ENCODE measurements at places on chromosomes 1 and 21.

DNA sequence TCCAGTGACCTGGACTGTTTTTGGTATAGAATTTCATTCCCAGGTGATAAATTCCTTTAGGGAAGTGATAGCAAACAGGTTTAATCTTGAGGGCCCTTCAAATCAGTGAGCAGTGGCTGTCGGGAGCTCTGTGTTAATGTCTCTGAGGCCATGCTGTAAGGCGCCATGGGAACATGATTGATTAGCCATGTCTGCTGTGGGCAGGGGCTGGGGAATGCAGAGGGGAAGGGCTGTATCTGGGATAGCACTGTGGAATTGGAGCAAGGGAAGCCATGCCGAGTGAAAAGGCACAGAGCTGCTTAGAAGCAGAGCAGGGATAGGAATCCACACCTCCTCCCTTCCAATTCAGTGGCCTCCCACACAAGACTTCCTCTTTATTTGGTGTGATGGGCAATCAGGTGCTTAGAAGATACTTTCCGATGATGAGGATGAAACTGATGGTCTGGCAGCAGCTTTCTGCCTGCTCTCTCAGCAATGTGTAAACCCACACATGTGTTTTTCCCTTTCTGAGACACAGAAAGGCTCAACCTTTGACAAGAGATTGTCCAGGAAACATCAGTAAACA is 83.8 kb upstream of the SSX2IP start:
- no peak for DNase-seq

DNA sequence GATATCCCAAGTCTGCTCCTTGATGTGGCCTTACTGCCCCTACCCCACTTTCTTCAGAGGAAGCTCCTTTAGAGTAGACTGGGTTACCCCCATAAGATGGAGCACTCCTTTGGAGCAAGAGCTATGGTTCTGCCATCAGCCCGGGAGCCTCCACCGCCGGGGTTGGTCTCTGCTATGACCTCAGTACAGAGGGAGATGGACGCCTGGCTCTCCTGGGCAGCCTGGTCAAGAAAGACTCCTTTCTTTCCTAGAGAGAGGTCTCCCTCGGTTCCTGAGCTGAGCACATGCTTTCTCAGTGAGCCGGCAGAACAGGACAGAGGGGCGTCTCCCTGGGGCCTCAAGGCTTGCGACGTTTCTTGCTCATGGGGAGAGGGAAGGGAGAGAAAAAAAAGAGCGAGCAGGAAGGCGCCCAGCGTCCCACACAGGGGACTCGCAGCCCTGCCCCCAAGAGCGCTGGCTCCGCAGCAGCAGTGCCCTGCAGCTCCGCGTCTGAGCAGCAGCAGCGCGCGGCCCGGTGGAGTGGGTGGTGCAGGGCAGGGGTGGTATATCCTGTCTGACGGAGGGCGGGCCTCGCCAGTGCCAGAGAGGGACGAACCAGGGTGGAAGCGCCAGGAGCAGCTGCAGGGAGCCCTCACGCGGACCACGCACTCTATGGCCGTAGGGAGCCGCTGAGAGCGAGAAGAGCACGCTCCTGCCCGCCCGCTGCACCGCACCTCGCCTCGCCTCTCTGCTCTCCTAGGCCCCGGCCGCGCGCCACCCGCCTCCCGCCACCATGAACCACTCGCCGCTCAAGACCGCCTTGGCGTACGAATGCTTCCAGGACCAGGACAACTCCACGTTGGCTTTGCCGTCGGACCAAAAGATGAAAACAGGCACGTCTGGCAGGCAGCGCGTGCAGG is at the start of gene PKP1:
Gene PKP1 (plus strand): TSS at position 576 of the 899 bp plus-strand sequence. CDS start 197 bp downstream, at position 773.
- DNase-seq = no peak

DNA sequence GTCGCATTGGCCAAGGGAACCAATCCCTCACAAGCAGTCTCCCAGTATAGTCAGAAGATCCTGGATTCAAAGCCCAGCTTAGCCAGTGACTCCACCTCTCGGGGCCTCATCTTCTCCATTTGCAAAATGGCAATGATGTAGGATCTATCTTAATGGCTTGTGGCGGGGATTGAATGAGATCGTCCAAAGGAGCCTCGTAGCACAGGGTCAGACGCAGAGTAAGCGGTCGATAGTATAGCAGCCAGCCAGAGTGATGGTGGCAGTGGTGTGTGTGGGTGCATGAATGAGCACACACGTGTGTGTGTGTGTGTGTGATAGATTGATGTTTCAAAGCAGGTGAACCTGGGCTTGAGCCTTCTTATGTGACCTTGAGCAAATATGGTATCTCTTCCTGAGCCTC is 79.8 kb upstream of the WNT4 start:
- no peak for DNase-seq

DNA sequence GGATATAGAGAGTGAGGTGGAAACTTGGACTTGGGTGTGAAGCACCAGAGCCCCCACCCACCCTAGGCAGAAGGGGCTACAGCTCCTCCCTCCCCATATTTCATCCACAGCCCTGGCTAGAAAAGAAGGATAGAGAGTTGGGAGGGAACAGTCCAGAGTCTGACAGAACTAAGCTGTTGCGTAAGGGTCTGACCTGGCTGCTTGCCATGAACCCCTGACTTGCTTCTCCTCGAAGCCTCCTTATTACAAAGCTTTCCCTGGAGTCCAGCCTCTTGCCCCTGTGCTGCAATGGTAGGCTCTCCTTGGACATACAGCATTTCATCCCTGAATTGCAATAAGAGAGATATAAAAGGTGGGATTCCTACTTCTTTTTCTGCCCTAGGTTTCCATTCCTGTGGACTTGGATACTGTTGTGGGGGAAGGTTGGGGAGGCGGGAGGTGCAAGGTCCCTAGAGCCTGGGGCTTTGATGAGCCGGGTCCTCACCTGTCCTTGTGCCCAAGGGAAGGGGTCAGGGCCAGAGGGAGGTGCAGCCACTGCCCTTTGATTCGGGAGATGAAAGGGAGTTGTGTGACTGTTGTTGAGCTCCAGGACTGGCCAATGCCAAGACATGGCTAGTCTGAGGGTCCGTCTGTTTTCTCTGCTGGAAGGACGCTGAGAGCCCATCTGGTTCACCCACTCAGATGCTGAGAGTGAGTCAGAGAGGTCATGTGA is 2.7 kb downstream of the RHBG start:
- no peak for DNase-seq

DNA sequence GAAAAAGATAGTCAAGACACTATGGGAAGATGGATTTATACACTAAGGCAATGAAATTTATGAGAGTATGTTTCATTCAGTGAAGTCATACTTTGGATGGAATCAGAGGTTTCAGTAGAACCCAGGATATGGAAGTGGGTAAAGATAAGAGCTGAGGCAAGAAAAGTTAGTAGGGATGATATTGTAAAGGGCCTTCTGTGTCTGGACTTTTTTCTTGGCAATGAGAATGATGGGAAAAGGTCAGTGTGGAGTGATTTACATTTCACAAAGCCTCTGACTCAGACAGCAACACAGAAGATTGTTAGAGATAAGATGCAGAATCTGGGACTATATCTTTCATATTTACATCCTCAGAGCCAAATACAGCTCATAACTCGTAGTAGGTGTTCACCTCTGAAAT is 32.1 kb downstream of the SH3BGR start:
- no peak for DNase-seq

DNA sequence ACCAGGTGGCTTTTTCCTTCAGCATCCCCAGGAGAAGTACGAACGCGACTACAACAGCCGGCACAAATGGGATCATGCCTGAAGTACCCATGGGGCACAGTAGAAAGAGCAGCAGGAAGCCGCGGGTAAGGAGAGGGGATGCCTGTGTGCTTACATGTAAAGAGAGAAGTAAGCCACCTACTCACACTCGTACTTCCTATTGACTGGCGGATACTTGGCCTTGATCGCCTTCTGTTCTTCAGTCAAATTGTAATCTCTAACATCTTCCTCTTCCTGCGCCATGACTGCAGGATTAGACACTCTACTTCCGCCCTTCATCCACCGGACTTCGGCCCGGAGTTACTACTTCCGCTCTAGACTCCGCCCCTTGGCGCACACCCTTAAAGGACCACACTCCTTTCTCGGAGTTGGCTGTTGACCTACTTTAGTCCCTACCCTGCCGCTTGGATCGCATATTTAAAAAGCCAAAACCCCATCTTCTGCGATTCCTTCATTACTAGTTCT is at the start of gene ZBTB8OS:
Gene ZBTB8OS (minus strand): TSS at position 303 of the 504 bp plus-strand sequence. CDS start 21 bp downstream, at position 282.
- peak; percentile 95 for DNase-seq

- DNase-seq = no peak
These were observed 23.7 kb downstream of the ELAVL4 start for GRCh38 chr1:50132347-50132894.

DNA sequence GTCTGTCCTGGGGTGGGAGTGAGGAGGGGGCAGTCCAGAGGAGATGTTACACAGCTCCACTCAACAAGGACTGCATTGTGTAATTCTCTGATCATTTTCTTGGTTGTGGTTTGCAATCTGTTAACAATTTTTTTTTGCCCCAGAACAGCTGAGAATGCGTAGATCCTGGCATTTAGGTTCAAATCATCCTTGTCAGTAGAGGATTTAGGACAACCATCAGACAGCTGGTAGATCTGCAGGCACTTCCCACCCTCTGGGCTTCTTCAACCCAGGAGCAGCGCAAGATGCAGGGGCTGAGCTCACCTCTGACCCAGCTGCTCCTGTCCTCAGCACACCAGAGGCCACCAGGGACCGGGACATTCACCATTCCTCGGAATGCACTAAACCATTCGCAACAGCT is 13.5 kb downstream of the BCAR3 start:
- no peak for DNase-seq

- no peak for DNase-seq
These were observed 9.7 kb upstream of the PRDM15 start for GRCh38 chr21:41888749-41889376.

DNA sequence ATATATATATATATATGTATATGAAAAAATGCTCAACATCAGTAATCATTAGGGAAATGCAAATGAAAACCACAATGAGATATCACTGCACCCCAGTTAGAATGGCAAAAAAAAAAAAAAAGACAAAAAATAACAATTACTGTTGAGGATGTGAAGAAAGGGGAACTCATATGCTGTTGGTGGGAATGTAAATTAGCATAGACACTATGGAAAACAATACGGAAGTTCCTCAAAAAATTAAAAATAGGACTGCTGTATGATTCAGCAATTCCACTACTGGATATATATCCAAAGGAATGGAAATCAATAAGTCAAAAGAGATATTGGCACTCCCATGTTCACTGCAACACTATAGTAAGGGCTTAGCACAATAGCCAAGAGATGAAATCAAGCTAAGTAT is 41.5 kb upstream of the CTBS start:
- no peak for DNase-seq

GRCh38 chr1:75469586-75470173 is 141.2 kb downstream of the SLC44A5 start:
- DNase-seq = no peak

- no peak for DNase-seq
These were observed 197.5 kb upstream of the C8B start for GRCh38 chr1:57163325-57163724.

GRCh38 chr1:80054129-80054528 is 1047.6 kb upstream of the ADGRL4 start:
- DNase-seq = no peak

GRCh38 chr21:46604975-46605766 is at the start of gene S100B:
S100B (minus strand) TSS chr21:46605082; CDS start chr21:46602415, 2,667 bp downstream.
- no peak for DNase-seq

DNA sequence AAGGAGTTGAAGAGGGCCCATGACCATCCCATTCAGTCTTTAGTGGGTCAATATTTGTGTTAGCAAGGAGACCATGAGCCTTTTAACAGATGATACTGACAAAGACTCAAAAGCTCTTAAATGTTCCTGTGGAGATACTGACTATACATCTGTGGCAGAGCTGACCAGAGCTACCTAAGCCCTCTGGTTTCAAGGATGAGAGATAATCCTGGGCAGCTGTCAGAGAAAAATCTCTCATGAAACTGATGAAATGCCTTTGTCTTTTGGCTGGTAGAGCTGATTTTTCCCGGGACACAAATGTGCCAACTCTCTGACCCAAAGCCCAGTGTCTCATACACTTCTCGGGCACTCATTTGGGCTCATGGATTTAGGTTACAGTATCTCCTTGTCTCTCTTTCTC is 100.9 kb downstream of the XCL2 start:
- DNase-seq = no peak

- no peak for DNase-seq
These were observed 34.1 kb upstream of the SCCPDH start for GRCh38 chr1:246690100-246690499.

DNA sequence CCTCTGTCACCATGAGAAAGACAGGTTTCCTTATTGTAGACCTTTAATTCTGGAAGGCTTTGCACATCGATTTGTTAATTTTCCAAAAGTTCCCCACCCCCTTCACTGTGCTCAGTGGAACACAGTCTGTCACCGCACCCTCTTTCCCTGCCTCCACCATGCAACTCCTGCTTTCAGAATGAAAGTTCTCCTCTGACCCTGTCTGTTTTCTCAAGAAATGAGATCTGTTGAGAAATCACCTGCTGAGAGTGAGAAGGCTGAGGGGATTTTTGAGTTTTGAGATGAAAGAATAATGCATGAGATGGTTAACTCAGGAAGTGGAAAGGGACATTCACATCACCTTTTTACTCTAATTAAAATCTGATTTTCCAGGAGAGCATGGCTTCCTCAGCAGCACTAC is 99.6 kb downstream of the CYYR1 start:
- no peak for DNase-seq

- no peak for DNase-seq
These were observed 2.1 kb downstream of the ELK4 start for GRCh38 chr1:205629751-205630150.

DNA sequence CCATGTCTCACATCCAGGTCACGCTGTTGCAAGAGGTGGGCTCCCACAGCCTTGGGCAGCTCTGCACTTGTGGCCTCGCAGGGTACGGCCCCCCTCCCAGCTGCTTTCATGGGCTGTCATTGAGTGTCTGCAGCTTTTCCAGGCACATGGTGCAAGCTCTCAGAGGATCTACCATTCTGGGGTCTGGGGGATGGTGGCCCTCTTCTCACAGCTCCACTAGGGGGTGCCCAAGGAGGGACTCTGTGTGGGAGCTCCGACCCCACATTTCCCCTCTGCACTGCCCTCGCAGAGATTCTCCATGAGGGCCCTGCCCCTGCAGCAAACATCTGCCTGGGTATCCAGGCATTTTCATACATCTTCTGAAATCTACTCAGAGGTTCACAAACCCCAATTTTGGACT is 219.4 kb downstream of the LRRC7 start:
- DNase-seq = no peak

- no peak for DNase-seq
These were observed 1.5 kb downstream of the RGS2 start for GRCh38 chr1:192810253-192810880.

DNA sequence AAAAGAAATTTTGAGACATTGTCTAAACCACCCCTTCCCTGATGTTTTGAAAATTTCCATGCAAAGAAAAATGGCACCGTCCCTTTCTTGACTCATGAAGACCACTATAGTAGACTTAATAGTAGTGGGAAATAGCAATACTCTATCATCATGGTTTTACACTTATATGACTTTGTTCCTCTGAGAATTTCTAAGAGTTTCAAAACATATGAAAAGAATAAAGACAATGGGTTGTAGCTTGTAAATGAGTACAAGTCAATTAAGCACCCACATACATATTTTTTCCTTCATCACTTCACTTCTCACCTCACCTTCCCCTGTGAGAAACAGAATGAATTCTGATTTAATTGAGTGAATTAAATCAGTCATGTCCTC is 151.7 kb downstream of the LYPLAL1 start:
- no peak for DNase-seq
